ENCODE measurements at places on chromosomes 3 and 15. TPM values are rescaled to one million over a fixed set of nuclear protein-coding genes. Genes with fewer than 3 reads are reported as not detected.
A peak's percentile ranks its signal among the peaks of the same experiment; 100 is the strongest.

DNA sequence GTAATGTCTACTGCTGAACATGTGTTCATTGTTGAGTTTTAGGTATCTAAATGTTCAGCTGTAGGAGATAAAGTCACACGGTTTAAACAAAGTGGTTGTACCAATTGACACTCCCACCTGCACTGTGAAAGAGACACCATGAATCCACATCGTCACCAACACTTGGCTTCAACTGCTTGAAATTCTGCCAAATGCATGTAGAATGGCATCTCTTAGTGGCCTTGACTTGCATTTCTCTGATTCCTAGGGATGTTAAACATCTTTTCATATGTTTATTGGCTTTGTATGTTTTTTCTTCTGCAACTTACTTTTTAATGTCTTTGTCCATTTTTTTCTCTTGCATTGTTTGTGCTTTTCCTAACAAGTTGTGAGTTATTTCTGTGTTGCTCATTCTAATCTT, 43.4 kb downstream of the RPLP1 start:
- no peak for DNase-seq

GRCh38 chr3:122365073-122365472, 18.0 kb downstream of the MIX23 start:
- no peak for DNase-seq

OXNAD1 gene
- total RNA-seq: 11.1 TPM

DNA sequence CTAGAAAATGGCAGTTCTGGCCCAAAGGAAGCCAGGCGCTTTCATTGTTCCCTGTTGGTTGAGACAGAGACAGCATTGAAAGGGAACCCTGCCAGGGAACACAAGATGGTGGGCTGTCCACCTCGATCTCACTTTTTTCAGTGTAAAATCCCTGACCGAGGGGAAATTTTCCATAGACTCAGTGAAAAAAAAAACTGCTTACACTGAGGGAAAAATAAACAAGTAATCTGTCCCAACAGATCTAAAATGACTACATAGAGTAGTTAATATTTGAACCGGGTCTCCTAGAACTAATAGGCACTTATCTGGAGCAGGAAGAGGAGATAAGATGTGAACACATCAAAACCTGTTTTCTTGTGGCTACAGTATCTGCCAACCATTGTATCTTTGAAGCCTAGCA, 763.4 kb upstream of the GOLIM4 start:
- no peak for DNase-seq

GRCh38 chr3:72245183-72245811, 460.3 kb upstream of the PROK2 start:
- DNase-seq: no peak

GRCh38 chr15:74320352-74321247, 46.8 kb downstream of the CYP11A1 start:
- DNase-seq: peak; percentile 23

GRCh38 chr3:50519471-50520089, 16.1 kb upstream of the CACNA2D2 start:
- DNase-seq: peak; percentile 25

DNA sequence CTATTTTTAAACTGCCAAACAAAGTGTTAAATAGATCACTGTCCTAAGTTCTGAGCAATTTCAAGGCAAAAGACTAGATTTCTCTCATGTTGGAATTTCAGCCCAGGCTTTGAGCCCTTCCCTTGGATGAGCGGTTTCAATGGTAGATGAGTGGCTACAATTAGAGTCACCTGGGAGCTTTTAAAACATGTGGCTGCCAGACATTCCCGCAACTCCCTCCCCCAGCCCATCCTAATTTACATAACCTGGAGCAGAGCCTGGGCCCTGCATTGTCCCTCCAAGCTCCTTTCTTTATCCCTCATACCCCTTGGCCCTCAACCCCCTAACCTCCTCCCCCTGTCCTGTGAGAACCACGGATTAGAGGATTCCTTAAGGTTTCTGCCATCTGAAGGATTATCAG, 357.5 kb upstream of the UMPS start:
- no peak for DNase-seq

DNA sequence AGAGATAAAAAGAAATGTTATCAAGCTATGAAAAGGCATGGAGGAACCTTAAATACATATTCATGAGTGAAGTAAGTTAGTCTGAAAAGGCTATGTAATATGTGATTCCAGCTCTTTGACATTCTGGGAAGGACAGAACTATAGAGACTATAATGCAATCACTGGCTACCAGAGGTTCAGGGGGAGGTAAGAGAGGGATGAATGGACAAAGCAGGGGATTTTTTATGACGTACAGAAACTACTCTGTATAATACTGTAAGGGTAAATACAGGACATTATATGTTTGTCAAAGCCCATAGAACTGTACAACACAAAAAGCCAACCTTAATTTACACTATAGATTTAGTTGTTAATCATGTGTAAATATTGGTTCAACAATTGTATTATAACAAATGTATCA, 46.1 kb downstream of the MCTP2 start:
- no peak for DNase-seq

DNA sequence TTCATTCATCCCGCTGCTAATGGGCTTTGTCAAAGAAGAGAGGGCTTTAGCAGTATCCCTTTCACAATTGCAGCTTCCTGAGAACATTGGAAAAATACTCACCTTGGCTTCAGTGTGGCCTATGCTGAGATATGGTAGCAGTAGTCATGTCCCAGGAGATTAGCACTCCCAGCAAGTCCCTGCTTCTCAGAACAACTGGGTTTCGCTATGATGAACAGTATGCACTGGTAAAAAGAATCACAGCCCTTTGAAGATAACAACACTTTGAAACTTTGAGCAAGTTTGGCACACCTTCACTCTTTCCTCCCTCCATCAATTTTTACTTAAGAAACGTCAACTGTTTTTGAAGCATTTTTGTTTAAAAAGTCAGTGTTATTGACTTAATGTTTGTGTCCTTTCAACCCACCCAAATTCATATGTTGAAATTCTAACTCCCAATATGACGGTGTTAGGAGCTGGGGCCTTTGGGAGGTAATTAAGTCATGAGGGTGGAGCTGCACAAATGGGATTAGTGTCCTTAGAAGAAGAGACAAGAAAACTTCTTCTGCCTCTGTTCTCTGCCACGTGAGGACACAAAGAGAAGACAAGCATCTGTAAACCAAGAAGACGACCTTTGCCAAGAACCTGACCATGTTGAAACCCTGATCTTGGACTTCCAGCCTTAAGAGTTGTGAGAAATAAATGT, 17.8 kb upstream of the PLSCR4 start:
- no peak for DNase-seq

- DNase-seq: no peak
Measured at GRCh38 chr15:40630313-40630712, 36.3 kb downstream of the KNL1 start.

DNA sequence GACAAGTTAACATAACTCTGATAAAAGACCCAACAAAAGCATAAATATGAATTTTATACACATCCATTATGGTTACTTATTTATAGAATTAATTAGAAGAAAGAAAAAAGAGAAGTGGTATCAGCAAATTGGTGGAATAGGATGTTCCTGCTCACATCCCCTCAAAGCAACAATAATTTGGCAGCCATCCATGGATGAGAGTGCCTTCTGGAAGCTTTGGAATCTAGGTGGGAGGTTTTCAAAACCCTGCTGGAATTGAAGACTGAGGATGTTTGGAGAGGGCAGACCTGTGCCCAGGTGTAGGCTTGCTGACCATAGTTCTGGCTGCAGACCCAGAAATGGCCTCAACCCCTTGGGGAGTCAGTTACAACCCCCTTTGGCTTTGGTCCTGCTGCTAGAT, 91.2 kb downstream of the EDEM1 start:
- no peak for DNase-seq

DNA sequence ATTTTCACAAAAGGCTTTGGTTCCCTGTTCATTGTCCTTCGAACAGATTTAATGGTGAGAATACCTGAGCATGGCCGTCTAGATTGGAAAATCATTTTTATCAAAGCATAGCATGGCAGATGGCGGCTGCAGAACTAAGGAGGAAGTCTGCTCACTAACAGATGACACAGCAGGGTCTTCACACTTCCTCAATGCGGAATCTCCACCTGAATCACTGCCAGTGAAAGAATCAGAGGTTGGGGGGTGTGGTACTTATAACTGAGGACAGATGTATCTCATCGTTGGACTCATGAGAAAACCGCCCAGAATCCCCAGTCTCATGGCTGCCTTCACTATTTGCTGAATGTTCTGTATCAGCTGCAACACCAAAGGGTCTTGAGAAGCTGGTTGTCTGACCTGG, 31.6 kb upstream of the PYGO1 start:
- no peak for DNase-seq

DNA sequence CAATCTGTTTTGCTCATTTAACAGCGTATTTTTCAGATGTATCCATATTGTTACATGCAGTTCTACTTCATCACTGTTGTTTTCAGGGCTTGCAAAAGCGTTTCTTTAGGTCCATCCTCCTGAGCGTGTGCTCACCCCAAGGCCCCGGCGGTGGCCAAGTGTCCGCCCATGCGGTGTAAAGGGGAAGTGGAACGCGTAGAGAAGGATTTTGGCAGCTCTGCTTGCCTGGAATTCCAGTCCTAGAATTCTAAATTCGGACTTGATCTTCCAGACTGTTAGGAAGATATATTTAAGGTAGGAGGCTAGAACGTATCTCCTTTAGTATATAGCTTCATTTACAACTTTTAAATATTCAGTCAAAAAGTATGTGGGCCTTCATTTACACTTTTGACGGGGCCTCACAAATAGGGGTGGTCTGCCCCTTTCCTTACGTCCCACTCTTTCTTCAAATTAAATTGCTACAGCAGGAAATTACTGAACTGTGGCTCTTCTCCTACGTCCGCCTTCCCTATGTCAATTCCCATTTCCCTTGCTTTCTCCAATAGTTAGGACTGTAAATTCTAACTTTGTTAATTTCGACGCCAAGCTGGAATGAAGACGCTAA, 609 bp upstream of the TBC1D23 start:
- DNase-seq: peak; percentile 51

DNA sequence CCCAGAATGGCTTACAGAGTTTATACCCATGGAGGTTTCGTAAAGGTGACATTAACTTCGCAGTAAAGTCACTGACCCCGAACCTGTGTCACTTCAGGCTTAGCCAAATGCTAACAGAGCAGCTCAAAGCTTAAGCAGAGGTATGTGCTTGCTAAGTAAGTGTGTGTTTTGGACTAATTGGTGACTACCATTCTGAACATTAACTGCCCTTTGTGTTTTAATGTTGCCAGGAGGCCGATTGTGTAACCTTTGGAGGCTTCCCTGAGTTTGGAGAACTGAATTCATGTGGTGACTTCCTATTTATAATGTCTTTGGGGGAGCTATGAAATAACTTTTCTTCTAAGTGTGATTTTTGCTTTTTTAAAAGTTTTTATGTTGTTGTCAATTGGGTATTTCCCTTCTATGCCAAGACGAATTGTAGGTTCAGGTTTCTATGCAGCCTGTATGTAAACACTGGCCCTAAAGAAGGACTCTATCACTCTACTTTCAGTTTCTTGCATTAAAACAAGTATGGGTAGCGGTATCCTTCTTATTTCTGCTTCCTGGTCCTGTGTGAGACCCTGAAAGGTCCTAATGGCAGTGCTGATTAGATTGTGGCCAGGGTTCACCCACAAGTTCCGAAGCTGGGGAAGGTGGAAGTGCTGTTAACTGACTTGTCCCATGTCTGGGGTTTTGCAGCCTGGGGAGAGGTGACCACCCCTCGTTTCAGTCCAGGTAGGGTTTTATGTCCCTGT, 86.3 kb downstream of the IGF1R start:
- peak; percentile 48 for DNase-seq

DNA sequence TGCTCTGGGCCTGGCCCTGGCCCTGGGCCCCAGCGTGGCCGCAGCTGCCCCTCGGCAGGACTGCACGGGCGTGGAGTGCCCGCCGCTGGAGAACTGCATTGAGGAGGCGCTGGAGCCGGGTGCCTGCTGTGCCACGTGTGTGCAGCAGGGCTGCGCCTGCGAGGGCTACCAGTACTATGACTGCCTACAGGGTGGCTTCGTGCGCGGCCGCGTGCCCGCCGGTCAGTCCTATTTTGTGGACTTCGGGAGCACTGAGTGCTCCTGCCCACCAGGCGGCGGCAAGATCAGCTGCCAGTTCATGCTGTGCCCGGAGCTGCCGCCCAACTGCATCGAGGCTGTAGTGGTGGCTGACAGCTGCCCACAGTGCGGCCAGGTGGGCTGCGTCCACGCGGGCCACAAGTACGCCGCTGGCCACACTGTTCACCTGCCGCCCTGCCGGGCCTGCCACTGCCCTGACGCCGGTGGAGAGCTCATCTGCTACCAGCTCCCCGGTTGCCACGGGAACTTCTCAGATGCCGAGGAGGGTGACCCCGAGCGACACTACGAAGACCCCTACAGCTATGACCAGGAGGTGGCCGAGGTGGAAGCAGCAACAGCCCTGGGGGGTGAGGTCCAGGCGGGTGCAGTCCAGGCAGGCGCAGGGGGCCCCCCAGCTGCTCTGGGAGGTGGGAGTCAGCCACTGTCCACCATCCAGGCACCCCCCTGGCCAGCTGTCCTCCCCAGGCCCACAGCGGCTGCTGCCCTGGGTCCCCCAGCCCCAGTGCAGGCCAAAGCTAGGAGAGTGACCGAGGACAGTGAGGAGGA, 21.7 kb downstream of the FBLN2 start:
- DNase-seq: no peak

- no peak for DNase-seq
Measured at GRCh38 chr3:146416366-146416765, 53.0 kb downstream of the PLSCR2 start.

DNA sequence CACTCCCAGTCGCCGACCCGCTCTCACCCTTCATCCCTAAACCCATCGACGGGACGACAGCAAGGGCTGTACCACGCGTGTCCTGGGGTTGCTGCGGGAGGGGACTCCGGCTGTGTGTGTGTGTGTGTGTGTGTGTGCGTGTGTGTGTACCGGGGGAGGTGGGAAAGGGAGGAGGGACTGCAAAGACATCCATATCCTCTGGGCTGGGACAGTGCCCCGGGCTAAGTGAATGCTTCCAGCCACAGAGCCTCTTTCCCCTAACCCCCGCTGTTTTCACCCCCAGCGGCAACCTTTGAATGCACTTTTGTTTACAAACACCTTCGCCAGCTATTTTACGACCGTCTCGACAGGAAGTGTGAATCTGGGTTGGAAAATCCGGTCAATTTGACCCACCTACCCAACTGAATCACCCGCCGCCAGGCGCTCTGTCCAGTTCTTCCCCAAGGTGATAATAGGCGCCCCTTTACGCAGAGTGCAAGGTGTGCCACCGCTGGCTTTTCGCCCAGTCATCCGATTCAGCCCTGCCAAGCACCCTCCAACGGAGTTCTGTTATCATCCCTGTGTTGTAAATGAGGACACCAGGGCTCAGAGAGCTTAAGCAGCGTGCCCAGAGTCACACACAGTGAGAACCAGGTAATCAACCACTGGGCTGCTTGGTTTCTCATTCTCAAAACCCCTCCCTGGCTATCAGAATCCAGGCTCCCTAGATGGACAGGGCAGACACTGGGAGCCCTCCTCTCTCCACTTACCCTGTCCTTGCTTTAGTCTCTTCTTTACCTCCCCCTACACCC, 739 bp upstream of the AMOTL2 start:
- no peak for DNase-seq

- DNase-seq: no peak
Measured at GRCh38 chr3:56711344-56711743, 28.3 kb upstream of the TASOR start.

GRCh38 chr3:48068886-48069285, 52.7 kb upstream of the MAP4 start:
- no peak for DNase-seq

DCBLD2 gene
- 196 TPM for total RNA-seq

GRCh38 chr3:79245284-79246138, 522.3 kb downstream of the ROBO1 start:
- DNase-seq: no peak
